ENCODE measurements at places on chromosomes 7 and 10.

DNA sequence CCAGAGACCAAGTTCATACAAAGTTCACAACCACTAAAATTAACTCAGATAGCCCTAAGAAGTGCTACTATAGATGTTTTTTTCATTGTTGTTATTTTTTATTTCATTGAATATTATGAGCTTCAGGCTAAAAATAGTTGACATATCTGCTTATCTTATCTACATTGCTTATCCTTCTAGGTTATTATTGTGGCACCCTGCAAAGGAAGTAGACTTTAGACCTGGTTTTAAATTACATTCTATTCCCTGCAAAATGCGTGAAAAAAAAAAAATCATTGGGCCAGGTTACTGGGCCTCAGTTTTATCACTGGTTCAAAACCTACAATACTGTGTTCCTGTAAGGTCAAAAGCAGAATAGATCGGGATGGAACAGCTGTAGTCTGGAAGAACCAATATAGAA lies 811.0 kb downstream of the GRM8 start:
- DNase-seq = no peak

GRCh38 chr10:63343476-63343875 lies 122.3 kb downstream of the JMJD1C start:
- DNase-seq = no peak

DNA sequence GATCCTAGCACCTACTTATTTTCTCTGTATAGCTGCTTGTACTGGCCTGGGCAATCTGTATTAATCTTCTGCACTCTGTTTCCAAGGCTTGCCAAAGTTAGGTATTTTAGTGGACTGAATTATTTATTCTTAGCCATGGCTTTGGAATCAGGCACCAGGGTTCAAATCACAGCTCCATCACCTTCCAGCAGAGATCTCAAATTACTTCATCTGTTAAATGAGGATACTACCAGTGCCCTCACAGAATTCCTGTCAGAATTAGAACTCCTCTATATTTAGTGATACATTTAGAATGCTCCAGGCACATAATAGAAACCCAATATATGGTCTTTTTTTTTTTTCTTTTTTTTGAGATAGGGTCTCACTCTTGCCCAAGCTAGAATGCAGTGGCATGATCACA lies 17.6 kb downstream of the ARMH3 start:
- DNase-seq = no peak

GRCh38 chr7:73895626-73896025 lies 34.7 kb downstream of the TMEM270 start:
- no peak for DNase-seq

GRCh38 chr10:117830787-117831212 lies 215.9 kb downstream of the RAB11FIP2 start:
- DNase-seq = no peak

- DNase-seq = no peak
Observed at GRCh38 chr7:21763818-21764217, 181.9 kb downstream of the CDCA7L start.

- DNase-seq = no peak
Observed at GRCh38 chr10:89165923-89166322, 41.2 kb downstream of the CH25H start.

DNA sequence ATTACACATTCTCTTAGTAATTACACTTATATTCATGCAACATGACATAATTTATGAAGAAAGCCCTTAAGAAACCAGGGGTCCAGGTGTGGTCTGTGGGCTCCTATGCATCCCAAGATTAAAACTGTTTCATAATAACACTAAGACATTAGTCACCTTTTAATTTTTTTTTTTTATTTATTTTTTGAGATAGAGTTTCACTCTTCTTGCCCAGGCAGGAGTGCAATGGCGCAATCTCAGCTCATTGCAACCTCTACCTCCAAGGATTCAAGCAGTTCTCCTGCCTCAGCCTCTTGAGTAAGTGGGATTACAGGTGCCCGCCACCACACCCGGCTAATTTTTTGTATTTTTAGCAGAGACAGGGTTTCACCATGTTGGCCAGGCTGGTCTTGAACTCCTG lies 12.5 kb downstream of the GDI2 start:
- no peak for DNase-seq

DNA sequence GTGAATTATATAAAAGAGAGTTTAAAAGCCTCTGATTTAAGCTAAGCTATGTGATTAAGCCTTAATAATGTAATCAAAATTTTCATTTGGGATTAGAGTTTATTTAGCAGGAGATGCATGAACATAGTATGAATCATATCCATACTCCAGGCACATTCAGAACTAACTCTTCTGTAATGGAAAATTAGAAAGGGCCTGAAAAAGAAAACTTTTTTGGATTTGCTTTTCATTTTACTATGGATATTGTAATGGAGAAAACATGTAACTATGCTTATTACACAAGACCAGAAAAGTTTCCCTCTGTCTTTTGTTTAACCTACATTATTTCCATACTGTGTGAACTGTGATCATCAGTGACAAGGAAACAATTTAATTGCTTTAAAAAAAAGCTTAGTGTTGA lies 22.0 kb downstream of the TES start:
- no peak for DNase-seq

- DNase-seq = no peak
Observed at GRCh38 chr10:123573236-123574108, 92.7 kb upstream of the GPR26 start.

GRCh38 chr10:65395631-65396030 lies 1530.2 kb upstream of the LRRTM3 start:
- DNase-seq = no peak

- no peak for DNase-seq
Observed at GRCh38 chr10:117554241-117554814, 11.8 kb downstream of the EMX2 start.

DNA sequence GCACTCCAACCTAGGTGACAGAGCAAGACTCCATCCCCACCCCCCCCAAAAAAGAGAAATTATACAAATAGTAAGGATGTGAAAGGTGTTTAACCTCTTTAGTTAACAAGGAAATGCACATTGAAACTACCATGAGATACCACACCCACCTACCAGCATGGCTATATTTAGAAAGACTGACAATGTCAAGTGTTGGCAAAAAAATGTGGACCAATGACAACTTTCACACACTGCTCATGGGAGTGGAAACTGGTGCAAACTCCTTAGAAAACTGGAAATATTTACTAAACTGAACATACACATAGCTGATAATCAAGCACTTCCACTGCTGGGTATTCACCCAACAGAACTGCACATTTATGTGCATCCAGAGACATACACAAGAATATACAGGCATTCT lies 23.3 kb upstream of the NRF1 start:
- DNase-seq = no peak

DNA sequence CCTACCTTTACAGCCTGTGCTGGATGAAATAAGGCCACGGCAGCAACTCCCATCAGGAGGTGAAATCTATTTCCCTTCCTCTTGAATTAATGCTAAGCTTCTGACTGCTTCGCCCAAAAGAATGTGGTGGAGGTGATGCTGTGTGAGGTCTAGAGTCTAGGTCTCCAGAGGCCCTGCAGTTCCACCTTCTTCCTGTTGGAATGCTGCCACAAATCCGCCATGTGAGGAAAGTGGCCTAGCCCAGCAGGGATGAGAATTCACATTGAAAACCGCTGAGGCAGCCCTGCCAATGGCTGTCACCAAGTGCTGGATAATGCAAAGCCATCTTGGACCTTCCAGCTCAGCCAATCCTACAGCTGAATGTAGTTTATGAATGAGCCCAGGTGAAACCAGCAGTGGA lies 28.0 kb downstream of the RHOBTB1 start:
- DNase-seq = no peak

Data from NCI-H1105 (cell line).